ENCODE measurements at places on chromosomes 6 and 20. TPM values are rescaled to one million over a fixed set of nuclear protein-coding genes. Genes with fewer than 3 reads are reported as not detected.

- no peak overlapping the region for H3K27ac ChIP-seq
- H3K27me3 ChIP-seq, result no peaks in the 10 kb centered on the region
- H3K4me1 ChIP-seq, result peaks cover 8% of the 10 kb centered on the region
These were observed 159.4 kb downstream of the PHF3 start for GRCh38 chr6:63795006-63795405.

GRCh38 chr6:159527351-159527750 lies 165.7 kb downstream of the SOD2 start:
- H3K36me3 ChIP-seq, result no peaks in the 10 kb centered on the region
- H3K4me1 ChIP-seq, result no peaks in the 10 kb centered on the region
- H3K4me3 ChIP-seq, result no peak overlapping the region

- no peak overlapping the region for H3K4me3 ChIP-seq
- H3K4me1 ChIP-seq, result no peaks in the 10 kb centered on the region
- no peak overlapping the region for H3K27ac ChIP-seq
- H3K36me3 ChIP-seq, result no peaks in the 10 kb centered on the region
- no peaks in the 10 kb centered on the region for H3K27me3 ChIP-seq
These were observed 278.2 kb upstream of the ID4 start for GRCh38 chr6:19558934-19559333.

Gene DSP
- 46.4 TPM for total RNA-seq

Gene POM121L2
- total RNA-seq, result not detected

DNA sequence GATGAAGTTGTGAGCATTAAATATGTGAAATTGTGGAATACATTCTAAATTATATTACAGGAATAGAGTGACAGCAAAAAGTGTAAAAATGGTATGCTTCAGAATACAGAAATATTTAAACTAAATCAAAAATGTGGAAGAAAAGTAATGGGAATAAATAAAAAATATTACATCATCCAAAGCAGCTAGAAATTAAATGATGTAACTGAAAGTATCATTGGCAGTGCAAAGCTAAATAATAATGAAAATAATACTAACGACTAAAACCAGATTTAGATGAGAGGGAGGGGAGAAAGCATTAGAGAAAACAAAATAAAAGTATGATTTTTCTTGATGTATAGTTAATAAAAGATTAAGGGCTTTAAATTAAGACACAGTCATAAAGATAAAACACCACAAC lies 1104.0 kb downstream of the EPHA7 start:
- H3K36me3 ChIP-seq, result no peaks in the 10 kb centered on the region
- H3K27ac ChIP-seq, result no peak overlapping the region

All from Calu3 (cell line).